ENCODE measurements at places on chromosomes 1 and 21. TPM values are rescaled to one million over a fixed set of nuclear protein-coding genes. Genes with fewer than 3 reads are reported as not detected.

KRTAP8-1 gene
- not detected for total RNA-seq

WNT9A gene
- 6.4 TPM for total RNA-seq

ANKRD65 gene
- total RNA-seq, result 1.8 TPM

DNAJC6 gene
- total RNA-seq, result 158 TPM

LYST gene
- total RNA-seq, result 36.1 TPM

IL19 gene
- total RNA-seq, result not detected

KHDRBS1 gene
- total RNA-seq, result 84.7 TPM

RNASEL gene
- 10.4 TPM for total RNA-seq

RHBDL2 gene
- 0.69 TPM for total RNA-seq

TMEM61 gene
- total RNA-seq, result 0.39 TPM

CLCNKB gene
- total RNA-seq, result 0.40 TPM

OVAAL gene
- total RNA-seq, result not detected

RXFP4 gene
- total RNA-seq, result not detected

ESRRG gene
- total RNA-seq, result 14.1 TPM

SGIP1 gene
- 66.7 TPM for total RNA-seq

TMEM125 gene
- total RNA-seq, result 19.3 TPM

CYP4A22 gene
- not detected for total RNA-seq

CSMD2 gene
- 19.4 TPM for total RNA-seq
